ENCODE measurements at places on chromosomes 16 and 17. TPM values are rescaled to one million over a fixed set of nuclear protein-coding genes. Genes with fewer than 3 reads are reported as not detected.

DNA sequence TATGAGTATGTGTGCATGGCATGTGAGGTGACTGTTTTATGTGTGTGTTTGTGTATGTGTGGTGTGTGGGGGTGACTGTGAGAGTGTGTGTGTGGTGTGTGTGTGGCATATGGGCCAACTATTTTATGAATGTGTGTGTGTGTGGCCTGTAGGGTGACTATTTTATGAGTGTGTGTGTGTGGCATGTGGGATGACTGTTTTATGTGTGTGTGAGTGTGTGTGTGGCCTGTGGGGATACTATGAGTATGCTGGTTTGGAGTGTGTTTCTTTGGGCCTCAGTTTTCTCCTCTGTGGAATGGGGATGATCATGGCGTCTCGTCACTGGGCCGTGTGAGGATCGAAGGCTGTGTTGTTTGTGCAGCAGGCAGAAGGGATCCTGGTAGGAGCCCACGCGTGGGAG, 152.1 kb upstream of the PLCG2 start:
- no peak for DNase-seq

DNA sequence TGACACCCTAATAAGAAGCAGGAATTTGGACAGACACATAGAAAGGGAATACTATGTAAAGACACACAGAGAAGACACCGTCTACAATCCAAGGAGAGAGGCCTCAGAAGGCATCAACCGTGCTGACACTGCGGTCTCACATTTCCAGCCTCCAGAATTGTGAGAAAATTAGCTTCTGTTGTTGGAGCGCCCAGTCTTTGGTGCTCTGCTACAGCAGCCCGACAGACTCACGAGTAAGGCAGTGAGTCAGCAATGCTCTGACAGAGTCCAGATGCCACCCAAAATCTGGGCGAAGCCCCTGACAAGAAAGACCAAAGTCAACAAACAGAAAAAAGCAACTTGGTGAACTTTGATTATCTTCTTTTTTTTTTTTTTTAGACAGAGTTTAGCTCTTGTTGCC, 32.5 kb upstream of the RAI1 start:
- DNase-seq: no peak

GRCh38 chr16:24036614-24037013, 200.8 kb downstream of the PRKCB start:
- peak; percentile 21 for DNase-seq

- DNase-seq: no peak
Measured at GRCh38 chr16:72530434-72530833, 358.5 kb upstream of the PMFBP1 start.

GRCh38 chr16:54582631-54583250, 296.2 kb upstream of the IRX3 start:
- no peak for DNase-seq

DNA sequence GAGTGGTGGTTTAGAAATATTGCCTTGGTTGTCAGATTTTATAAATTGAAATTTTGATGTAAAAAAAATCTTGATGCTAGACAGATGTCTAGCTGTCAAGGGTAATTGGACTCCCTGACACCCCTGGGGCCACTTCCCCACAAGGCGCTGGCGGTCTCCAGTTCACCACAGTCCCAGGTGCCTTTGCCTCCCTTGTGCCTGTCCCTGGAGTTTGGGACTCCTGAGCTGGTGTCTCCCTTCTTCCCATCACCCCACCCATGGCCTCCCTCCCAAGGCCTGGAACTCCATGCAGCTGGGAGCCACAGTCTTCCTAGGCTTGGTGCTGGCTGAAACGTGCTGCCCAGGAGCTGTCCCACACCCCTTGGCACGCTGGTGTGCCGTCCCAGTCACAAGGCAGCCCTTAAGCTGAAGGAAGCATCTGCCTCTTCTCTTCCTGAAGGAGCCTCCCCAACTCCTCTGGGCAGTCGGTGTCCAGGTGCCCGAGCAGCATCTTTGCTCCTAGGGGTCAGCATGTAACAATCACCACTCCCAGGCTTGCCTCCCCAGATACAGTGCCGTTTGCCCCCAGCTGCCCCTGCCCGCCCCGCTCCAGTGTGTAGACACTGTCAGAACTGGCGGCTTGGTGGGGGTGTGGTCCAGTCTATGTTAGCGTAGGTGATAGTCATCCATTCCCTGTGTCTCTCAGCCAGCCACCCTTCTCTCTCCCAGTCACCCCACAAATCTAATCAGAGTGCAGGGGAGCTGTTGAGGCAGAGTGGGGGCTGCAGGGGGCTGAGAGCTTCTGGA, 26.2 kb downstream of the POLR3E start:
- DNase-seq: no peak

DNA sequence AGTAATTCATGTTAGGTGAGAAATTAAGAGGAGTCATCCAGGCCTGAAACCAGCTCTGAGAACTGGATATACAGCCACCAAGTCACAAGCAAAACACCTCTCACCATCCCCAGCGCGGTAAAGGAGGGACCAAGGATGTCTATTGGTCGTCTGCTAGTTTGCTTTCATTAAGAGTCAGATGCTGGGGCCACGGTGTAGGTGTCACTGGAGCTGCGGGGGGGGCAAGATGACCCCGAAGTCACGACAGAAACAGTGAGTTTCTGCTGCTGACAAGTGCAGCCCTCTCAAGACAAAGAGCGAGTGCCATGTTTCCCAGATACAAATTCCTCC, 790 bp downstream of the NCBP3 start:
- peak; percentile 32 for DNase-seq

- DNase-seq: no peak
Measured at GRCh38 chr17:71936977-71937376, 183.8 kb upstream of the SOX9 start.

- DNase-seq: no peak
Measured at GRCh38 chr17:77235370-77235941, 94.7 kb downstream of the SEC14L1 start.

GRCh38 chr17:73623818-73624217, 20.4 kb downstream of the SDK2 start:
- no peak for DNase-seq

DNA sequence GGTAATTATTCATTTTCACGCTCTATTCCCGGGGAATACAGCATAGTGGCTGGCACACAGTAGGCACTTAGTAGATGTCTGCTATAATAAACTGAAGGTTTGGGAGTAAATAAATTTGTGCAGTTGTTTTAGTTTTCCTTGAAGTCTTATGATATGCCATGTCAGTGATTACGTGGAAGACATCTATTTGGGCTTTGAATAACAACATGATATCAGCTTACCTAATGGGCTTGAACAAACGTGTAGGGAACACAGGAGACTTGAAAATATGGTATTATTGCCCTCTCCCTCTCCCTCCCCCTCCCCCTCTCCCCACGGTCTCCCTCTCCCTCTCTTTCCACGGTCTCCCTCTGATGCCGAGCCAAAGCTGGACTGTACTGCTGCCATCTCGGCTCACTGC, 36.3 kb upstream of the NETO2 start:
- DNase-seq: no peak

DNA sequence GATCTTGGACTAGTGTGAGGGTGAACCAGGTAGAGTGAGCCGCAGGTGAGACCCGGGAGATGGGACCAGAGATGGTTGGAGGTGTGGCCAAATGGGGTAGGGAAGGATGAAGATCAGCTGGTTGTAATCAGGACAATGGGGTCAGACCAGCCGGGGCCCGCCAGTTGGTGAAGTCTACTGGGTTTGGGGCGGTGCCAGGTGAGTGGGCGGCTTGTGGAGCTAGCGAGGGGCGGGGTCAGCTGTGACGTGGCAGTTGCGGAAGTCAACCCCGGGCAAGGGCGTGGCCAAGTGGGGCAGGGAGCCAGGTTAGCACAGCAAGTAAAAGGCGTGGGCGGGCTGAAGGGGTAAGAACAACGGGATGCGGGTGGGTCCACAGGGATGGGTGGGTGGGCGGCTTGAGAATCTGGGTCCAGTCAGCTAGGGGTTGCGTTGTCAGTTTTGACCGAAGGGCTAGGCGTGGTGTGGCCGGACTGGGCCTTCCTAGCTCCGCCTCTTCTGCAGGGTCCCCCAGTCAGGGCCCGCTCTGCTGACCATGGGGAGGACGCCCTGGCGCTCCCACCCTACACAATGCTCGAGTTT, 25.5 kb upstream of the ALKBH5 start:
- DNase-seq: peak; percentile 60

- DNase-seq: peak; percentile 22
Measured at GRCh38 chr16:67104061-67104460, 5.7 kb upstream of the PHAF1 start.

DNA sequence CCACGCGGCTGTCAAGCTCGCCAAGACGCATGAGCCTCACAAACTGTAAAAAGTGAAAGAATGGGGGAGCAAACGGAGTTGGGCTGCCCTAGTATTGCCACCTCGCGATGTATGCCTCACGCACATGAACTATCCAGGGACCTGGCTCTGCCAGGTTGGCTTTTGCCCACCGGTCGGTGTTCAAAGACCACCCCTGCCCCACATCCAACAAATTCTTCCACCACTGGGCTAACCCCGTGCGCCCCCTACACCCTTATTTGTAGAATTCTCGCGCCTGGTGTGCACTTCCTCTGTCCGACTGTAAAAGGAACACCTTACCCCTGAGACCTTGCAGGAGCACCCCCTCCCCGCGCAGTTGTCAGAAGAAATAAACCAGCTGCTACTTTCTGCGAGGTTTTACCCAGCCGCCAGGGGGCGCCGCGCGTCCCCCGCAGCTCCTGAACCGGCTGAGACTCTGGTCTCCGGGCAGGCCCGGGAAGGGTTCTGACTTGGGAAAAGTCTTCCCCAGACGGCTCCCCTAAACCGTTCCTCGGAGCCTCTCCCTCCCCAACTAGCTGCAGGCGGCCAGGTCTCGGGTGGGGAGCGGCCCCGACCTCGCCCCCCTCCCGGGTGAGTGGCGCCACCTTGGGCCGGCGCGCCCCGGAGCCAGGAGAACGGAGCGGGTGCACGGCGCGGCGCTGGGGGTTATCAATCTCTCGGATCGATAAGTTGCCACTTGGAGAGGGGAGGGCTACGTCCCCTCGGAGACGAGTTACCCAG, 1.7 kb upstream of the ZNF423 start:
- peak; percentile 32 for DNase-seq

GRCh38 chr17:77501101-77501566, 360.4 kb downstream of the SEC14L1 start:
- DNase-seq: no peak

HAGHL gene
- total RNA-seq: 73.6 TPM

KRT24 gene
- total RNA-seq: not detected

PAFAH1B1 gene
- 96.8 TPM for total RNA-seq

NECAB2 gene
- total RNA-seq: 0.81 TPM

Measured in Caki2 (cell line).